ENCODE measurements at places on chromosomes 5 and 9. TPM values are rescaled to one million over a fixed set of nuclear protein-coding genes. Genes with fewer than 3 reads are reported as not detected.

APBA1 gene
- total RNA-seq, result 0.16 TPM

PCDHGA1 gene
- 0.29 TPM for total RNA-seq

NUP155 gene
- 14.9 TPM for total RNA-seq

G3BP1 gene
- total RNA-seq, result 167 TPM

SETX gene
- 19.8 TPM for total RNA-seq

GRAMD2B gene
- 1.1 TPM for total RNA-seq

WDR38 gene
- 0.13 TPM for total RNA-seq

ANXA2R gene
- 3.7 TPM for total RNA-seq

SH3RF2 gene
- total RNA-seq, result 2.4 TPM

KCNIP1 gene
- not detected for total RNA-seq

IDNK gene
- total RNA-seq, result 7.6 TPM

ISOC1 gene
- 15.7 TPM for total RNA-seq

HBEGF gene
- 6.6 TPM for total RNA-seq

SHLD3 gene
- 2.3 TPM for total RNA-seq

ACER2 gene
- 2.4 TPM for total RNA-seq

RFK gene
- total RNA-seq, result 34.9 TPM

PCDHB9 gene
- total RNA-seq, result not detected

PPP3R2 gene
- total RNA-seq, result not detected

SLC25A48 gene
- 0.24 TPM for total RNA-seq

TOR2A gene
- total RNA-seq, result 16.0 TPM

CRHBP gene
- 0.16 TPM for total RNA-seq

SMIM32 gene
- total RNA-seq, result not detected

MAP3K1 gene
- 1.3 TPM for total RNA-seq

IL33 gene
- total RNA-seq, result 0.27 TPM

NPR3 gene
- 15.3 TPM for total RNA-seq

NR2F1 gene
- total RNA-seq, result 4.3 TPM

PTGDS gene
- total RNA-seq, result 0.67 TPM

FASTKD3 gene
- 15.2 TPM for total RNA-seq

ECSCR gene
- not detected for total RNA-seq

SH3PXD2B gene
- 19.8 TPM for total RNA-seq

IER5L gene
- 20.0 TPM for total RNA-seq

CTNND2 gene
- not detected for total RNA-seq

ITGA2 gene
- 15.7 TPM for total RNA-seq

STOML2 gene
- total RNA-seq, result 272 TPM

SLC46A2 gene
- total RNA-seq, result not detected

C9orf152 gene
- total RNA-seq, result 0.16 TPM

GRM6 gene
- total RNA-seq, result not detected

ZFP2 gene
- total RNA-seq, result 0.06 TPM

CDH6 gene
- total RNA-seq, result 0.09 TPM

AK8 gene
- total RNA-seq, result 1.3 TPM

OGN gene
- total RNA-seq, result not detected

OR1Q1 gene
- not detected for total RNA-seq

CCDC192 gene
- not detected for total RNA-seq

EXD3 gene
- 5.6 TPM for total RNA-seq

ESM1 gene
- not detected for total RNA-seq

NACC2 gene
- 34.7 TPM for total RNA-seq

UTP15 gene
- total RNA-seq, result 18.5 TPM

SPATA31E1 gene
- total RNA-seq, result not detected

AFAP1L1 gene
- total RNA-seq, result 12.0 TPM

FRMD3 gene
- 4.7 TPM for total RNA-seq

MARCHF11 gene
- total RNA-seq, result not detected

PCDHB4 gene
- total RNA-seq, result 0.07 TPM

FOXD4 gene
- 0.23 TPM for total RNA-seq

LPAR1 gene
- 23.3 TPM for total RNA-seq

ENTPD8 gene
- 0.24 TPM for total RNA-seq

SPINK13 gene
- total RNA-seq, result not detected

PARP8 gene
- total RNA-seq, result 0.20 TPM

All from A549 treated with Hydrocortisone at 1 μM for 4 hours (cell line).